Left forelimb (tissue), 1 donor: ENCODE measurements at places on chromosomes 5 and 9.

DNA sequence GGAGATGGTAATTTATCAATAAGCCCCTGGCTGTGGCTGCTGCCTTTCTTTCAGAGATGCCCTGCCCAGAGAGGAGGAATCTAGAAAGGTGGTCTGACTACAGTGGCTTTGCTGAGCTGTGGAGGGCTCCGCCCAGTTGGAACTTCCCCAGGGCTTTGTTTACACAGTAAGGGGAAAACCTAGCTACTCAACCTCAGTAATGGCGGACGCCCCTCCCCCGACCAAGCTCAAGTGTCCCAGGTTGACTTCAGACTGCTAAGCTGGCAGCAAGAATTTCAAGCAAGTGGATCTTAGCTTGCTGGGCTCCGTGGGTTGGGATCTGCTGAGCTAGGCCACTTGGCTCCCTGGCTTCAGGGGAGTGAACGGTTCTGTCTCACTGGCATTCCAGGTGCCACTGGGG lies 865.4 kb upstream of the ACO1 start:
- DNase-seq = no peak

GRCh38 chr9:137971477-137972138 lies 94.0 kb downstream of the CACNA1B start:
- no peak for DNase-seq

GRCh38 chr5:138528208-138528607 lies 14.8 kb downstream of the ETF1 start:
- DNase-seq = no peak

DNA sequence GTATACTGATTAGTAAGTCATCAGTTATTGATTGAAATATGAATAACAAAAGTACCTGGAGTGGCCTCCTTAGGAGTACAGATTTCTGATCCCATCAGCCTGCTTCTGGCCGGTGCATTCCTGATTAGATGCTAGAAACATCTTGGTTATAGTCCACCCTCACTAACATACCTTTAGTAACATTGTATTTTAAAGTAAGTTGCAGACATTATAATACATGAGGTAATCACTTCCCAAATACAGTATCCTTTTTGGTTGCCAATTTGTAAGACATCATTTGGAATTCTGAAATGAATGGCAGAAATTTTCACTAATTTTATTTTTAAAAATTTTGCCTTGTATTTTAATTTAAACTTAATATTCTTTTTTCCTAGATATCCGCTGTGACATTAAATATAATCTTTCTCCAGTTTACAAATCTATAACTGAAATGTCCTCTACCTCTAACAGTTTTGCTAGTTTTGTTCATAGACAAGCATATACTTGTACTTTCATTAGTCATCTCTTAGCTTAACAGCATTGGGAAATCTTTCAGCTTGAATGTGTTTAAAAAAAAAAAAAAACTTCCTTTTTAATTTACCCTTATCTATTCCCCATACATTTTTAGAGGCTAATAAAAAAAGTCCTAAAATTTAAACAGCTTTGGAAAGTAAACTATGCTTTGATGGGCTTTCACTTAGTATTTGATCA lies 178.9 kb downstream of the XRCC4 start:
- DNase-seq = no peak

GRCh38 chr9:2208991-2209390 lies 193.8 kb downstream of the SMARCA2 start:
- no peak for DNase-seq

GRCh38 chr5:62596096-62596495 lies 17.5 kb downstream of the LRRC70 start:
- DNase-seq = no peak

GRCh38 chr9:37082214-37082765 lies 38.1 kb upstream of the ZCCHC7 start:
- DNase-seq = no peak

GRCh38 chr9:79807971-79808370 lies 236.2 kb downstream of the TLE4 start:
- no peak for DNase-seq

DNA sequence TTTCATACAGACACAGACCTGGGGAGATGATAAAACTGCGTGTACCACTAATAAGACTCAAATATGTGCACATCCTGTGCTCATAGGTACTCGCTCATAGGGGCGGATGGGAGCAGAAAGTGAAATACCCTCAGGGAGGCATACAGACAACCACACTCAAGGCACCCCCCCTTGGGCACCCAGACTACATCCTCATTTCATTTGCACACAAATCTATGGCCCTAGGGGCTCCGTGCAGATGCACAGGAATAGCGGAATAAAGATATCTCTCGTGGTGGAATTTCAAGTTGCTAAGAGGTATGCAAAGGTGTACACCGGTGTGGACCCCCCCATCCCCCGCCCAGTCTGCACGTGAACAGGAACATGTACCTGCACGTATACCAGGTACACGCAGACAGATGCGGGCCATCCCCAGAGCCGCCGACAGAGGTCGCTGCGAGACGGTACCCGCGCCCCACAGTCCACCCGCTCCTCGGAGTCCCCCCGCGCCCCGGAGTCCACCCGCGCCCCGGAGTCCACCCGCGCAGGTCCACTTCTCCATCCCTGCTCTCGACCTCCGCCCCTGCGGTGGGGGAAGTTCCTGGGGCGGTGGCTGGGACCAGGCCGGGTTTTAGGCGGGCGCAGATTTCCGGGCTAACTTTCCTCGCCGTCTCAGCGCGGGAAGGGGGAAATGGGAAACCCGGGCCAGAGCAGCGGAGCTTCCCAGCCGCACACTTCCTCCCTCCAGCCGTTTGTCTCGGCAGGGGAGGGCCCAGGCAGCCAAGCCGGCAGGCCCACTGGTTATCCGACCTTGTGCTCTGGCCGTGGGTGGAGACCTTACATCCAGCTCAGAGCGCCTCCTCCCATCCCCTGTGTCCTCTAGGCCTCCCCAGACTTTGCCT lies 1.0 kb upstream of the IL12B start:
- DNase-seq = peak; percentile 78

GRCh38 chr5:168756453-168757391 lies 177.6 kb upstream of the PANK3 start:
- DNase-seq = no peak

DNA sequence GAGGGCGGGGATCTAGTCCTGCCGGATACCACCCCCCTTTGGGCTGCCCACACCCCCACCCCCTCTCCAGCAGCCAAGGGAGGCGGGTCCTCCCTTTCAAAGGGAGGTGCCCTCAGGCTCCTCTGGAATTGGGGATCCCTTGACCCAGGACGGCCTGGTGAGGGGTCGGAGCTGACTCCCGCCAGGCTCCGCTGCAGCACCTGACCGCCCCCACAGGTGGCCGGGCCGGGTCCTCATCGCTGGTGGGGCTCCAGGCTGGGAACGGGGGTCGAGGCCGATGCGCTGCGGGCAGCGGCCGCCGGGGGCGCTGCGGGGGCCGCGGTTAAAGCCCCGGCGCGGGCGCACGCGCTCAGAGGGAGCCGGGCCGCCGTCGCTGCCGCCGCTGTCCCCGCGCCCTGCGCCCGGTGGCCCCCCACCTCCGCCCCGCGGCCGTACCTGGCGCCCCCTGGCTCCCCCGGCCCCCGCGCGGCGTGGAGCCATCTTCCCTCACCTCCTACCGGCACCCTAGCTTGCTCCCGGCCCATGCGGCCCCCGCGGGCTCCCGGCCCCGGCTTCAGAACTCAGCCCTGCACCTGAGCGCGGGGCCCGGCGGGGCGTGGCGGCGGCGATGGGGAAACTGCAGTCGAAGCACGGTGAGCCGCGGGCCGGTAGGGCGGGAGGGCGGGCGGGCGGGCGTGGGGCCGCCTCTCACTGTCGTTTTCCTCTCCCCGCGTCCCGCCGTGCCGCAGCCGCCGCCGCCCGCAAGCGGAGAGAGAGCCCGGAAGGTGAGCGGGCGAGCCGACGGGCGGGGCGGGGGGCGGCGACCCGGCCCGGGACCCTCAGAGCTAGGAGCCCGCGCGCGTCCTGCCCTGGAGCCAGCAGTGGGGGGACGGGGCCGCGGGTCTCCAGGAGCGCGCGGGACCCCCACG lies at the start of gene NKD2:
TSS of gene NKD2 (plus strand) at position 352 of the 908 bp plus-strand sequence. CDS start at position 608, 256 bp downstream.
- no peak for DNase-seq
